ENCODE measurements at places on chromosomes 7 and 10.

DNA sequence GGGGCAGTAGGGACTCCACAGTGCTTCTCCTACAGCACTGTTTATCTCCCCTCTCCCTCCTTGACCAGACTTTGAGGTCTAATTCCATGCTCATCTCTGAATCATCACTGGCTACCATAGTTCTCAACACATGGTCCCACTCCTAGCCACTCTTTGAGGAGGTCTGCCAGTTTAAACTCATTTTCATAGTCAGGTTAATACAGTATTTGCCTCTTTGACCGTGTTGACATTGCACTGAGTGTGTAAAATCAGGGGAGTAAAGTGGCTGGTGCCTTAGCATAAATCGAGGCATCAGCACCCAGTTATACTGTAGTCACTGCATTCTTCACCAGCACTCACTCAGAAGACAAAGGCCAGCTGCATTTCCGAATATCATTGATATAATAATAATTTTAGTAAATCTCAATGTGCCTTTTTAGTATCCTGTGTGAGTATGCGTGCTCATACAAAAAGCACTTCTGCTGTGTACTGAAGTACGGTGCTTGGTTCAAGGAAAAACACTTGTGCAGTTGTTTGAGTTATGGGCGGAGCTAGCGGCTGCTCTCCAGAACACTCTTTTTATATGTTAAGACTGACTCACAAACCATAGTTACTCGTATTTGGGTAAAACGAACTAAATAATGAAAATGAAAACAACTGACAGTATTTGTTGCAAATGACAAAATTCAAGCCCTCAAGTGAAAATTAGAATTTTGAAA is 89.7 kb downstream of the GALNT11 start:
- no peak for DNase-seq

DNA sequence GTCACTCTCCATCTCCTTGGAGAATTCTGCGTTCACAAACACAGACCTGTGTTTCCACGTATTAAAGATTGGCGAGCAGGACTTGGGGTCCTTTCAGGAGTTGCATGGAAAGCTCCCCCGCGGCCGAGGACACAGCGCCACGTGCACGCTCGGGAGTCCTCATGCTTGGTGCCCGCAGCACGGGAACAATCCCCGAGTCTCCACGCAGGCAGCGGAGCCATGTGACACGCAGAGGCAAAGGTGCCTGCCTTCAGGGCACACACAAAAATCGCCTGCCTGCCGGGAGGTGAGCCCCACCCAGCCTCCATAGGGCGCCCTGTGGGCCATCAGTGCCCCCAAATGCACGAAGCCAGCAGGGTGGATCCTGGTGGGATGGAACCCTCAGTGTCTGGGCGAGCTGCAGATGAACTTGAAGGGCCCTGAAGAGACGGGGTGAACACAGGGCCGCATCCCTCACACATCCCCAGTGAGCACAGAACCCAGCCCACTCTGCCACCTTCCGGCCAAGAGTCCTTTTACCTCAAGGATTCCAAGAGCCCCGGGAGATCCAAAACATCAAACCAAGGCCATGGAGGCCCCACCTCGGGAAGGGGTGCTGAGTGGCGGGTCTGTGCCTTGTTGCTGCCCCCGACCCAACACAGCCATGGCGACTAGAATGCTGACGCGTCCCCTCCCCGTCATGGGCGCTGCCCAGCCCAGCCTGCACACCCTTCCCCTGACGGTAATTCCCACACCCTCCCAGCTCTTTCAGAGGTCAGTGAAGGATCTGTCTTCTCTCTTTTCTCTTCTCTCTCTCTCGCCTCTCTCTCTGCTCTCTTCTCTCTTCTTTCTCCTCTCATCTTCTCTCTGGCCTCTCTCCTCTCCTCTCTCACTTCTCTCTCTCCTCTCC is 55.9 kb downstream of the CFAP46 start:
- no peak for DNase-seq

- no peak for DNase-seq
Observed at GRCh38 chr10:77196614-77197013, 441.0 kb downstream of the KCNMA1 start.

DNA sequence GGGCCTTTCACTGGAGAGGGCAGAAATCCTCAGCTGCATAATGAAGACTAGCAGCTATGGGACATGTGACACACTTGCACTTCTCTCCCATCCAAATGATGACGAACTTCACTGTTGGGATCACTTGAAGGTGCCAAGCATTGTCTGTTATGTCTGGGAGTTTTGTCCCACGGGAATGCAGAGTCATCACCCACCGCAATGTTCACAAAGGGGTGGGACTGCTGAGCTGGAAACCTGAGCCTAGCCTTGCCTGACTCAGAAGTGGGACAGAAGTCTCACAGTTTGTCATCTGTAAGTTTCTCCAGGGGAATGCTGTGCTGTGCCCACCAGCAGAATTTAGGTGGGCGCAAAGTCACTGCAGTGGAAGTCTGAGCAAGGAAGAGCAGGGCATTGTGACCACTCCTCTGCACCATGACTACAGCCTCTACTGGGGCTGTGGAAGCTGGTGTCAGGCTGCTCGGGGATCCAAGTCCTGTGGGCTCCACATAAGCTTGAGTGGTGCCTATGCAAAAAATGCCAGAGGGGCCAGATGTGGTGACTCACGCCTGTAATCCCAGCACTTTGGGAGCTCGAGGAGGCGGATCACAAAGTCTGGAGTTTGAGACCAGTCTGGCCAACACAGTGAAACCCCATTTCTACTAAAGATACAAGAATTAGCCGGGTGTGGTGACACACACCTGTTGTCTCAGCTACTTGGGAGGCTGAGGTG is 472.0 kb upstream of the CNTNAP2 start:
- no peak for DNase-seq

- DNase-seq: no peak
Observed at GRCh38 chr10:110613341-110613995, 30.7 kb upstream of the RBM20 start.

GRCh38 chr10:44425466-44425865 is 40.6 kb upstream of the CXCL12 start:
- no peak for DNase-seq

- DNase-seq: peak; percentile 86
Observed at GRCh38 chr10:132396494-132397035, 435 bp upstream of the PWWP2B start.

GRCh38 chr7:571718-572415 is 52.2 kb upstream of the PDGFA start:
- DNase-seq: no peak

GRCh38 chr7:149050941-149051340 is 22.6 kb upstream of the PDIA4 start:
- DNase-seq: no peak
